ENCODE measurements at places on chromosomes 2 and 18.

GRCh38 chr2:56084111-56084901 lies 99.5 kb upstream of the CCDC85A start:
- DNase-seq = no peak

- no peak for DNase-seq
These were observed 54.6 kb downstream of the GALR1 start for GRCh38 chr18:77304268-77304667.

DNA sequence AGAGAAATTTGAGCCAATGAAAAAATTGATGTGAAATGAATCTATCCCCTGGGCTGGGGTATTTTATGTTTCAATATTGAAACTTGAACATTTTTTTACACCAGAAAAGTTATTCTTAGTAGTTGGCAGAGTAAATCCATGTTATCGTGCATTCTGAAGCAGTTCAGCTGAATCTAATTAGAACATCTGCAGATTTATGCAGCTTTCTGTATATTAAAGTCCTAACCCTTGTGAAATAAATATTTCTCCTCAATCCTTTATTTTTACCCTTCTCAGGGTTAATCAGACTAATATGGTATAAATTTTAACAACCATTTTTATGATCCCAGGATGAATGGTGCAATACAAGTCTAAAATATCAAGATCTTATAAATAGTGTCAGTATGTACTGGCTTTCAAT lies 69.5 kb downstream of the CDH20 start:
- no peak for DNase-seq

- no peak for DNase-seq
These were observed 129.0 kb downstream of the LOXHD1 start for GRCh38 chr18:46528037-46528436.

DNA sequence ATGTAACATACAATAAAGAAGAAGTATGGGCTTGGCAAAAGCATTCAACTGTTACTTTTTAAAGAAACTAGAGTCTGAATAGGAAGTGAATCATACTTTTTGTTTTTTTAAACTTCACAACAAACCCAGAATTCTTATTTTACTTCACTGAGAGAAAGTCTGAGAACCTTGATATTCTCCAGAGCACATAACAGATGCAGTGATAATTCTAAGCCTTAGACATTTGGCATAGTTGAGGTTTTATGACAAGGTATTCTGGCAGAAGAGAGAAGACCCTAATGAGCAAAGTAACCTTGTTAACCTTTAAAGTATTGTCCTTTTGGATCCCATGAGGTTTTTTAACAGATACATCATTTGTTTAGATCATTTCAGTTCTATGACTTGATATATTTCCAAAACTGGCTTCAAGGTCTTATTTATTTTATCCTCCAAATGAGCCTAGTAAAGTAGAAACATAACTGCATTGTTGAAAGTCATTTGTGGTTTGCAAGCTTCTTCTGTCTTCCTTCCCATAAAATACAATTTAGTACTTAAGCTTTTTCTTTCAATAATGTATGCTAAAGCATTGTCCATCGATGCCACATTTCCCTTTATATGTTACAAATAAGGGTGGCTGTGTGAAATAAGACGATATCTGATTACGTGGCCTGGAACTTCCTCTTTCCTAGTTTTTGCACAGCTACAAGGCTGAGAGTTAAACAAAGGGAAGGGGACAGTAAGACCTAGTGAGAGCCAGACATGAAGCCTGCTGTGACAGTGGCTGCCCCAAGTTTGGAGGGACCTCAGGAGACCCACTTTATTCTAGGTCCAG lies 86.1 kb upstream of the ITPRID2 start:
- DNase-seq = no peak

DNA sequence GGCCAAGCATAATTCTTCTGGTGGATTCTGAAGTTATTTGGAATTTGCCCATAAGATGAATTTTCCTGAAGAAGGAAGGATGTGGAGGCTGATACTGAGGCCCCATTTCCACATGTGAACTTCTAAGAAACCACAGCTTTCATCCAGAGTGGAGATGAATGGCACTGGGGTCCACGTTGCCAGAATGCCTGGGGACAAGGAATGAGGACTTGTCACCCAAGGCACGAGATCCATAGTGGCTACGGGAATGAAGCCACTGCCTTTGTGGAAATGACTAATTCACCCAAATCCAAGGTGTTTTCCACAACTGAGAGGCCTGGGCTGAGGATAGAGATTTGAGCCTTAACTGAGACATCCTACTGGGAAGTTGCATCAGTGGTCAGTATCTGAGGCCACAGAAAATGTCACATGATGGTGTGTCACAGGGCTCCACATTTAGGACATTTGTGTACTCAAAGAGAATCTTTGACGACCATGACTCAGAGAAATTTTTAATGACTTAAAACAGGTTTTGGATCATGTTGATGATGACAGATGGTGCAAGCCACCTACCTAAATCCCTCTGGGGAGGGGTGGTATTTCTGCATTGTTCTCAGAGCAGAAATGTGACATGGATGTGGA lies 286.1 kb downstream of the SOX11 start:
- DNase-seq = no peak

- DNase-seq = no peak
These were observed 70.6 kb upstream of the TEX51 start for GRCh38 chr2:126828051-126828450.

DNA sequence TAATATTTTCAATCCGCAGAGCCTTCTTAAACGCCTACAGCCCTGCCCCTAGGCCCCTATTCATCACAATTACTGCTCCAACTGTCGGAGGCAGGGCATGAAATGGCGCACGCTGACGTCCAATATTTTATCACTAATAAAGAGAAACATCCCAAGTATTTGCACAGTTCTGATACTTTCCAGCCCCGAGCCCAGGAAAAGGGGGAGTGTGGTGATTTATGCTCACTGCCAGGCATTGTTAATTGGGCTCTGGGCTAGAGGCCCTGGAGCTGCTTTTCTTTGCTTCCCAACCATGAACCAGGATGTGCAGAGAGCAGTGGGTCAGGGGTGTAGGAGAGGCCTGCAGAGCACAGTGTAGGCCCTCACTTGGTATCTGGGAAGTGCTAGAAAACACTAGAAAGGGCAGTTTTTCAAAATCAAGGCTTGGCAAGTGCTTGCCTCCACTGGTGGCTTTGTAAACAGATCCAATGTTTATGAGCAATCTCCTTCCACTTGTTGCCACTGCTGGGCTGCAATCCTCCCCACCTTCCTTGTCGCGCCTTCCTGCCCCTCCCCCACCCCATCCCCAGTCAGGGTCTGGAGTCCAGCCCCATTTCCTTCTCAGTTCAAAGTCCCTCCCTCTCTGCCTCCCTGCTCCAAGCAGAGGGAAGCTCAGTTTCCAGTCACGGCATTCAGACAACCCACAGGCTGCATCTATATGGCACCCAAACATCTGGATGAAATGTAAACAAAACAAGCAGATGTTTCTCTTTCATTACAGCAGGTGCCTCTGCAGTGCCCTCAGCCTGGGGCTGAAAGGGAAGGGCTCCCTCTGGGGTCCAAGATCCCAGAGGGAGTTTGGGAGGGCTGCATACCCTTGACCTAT lies 83.9 kb upstream of the PKDCC start:
- DNase-seq = no peak

- DNase-seq = no peak
These were observed 56.0 kb downstream of the LBH start for GRCh38 chr2:30287190-30287840.

- DNase-seq = no peak
These were observed 144.5 kb downstream of the USP34 start for GRCh38 chr2:61326423-61326822.

DNA sequence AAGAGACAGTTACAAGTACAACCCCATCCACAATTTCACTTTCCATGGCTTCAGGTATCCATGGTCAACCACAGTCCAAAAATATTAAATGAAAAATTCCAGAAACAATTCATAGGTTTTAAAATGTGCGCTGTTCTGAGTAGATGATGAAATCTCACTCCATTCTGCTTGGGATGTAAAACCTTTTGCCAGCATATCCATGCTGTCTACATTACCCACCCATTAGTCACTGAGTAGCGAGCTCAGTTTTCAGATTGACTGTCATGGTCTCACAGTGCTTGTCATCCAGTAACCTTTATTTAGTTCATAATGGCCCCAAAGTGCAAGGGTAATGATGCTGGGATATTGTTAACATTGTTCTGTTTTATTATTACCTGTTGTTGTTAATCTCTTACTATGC lies 40.5 kb downstream of the SMAD4 start:
- DNase-seq = no peak

GRCh38 chr2:128685841-128686496 lies 367.3 kb upstream of the HS6ST1 start:
- DNase-seq = no peak

DNA sequence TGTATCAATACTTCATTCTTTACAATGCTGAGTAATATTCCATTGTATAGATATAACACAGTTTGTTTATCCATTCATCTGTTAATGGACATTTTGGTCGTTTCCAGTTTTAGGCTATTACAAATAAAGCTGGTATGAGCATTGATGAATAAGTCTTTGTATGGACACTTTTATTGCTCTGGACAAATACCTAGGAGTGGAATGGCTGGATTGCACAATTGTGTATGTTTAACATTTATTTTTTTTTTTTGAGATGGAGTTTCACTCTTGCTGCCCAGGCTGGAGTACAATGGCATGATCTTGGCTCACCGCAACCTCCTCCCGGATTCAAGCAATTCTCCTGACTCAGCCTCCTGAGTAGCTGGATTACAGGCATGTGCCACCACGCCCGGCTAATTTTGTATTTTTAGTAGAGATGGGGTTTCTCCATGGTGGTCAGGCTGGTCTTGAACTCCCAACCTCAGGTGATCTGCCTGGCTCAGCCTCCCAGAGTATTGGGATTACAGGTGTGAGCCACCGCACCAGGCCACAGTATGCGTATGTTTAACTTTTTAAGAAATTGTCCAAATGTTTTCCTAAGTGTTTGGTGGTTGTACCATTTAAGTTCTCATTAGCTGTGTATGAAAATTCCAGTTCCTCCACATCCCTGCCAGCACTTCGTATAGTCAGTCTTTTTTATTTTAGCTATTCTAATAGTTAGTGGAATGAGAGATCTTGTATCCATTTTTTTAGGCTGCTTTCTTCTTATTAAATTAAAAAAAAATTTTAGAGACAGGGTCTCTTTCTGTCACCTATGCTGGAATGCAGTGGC lies 194.9 kb upstream of the HAAO start:
- no peak for DNase-seq
